ENCODE measurements at places on chromosomes 7 and 10.

GRCh38 chr7:49513911-49514310 is 259.5 kb upstream of the VWC2 start:
- DNase-seq = no peak
- no peaks in the 10 kb centered on the region for H3K4me1 ChIP-seq
- H3K27me3 ChIP-seq = no peaks in the 10 kb centered on the region
- H3K27ac ChIP-seq = no peak overlapping the region
- no peak overlapping the region for H3K4me3 ChIP-seq
- no peaks in the 10 kb centered on the region for H3K36me3 ChIP-seq

- H3K36me3 ChIP-seq = no peaks in the 10 kb centered on the region
- H3K27ac ChIP-seq = no peak overlapping the region
- H3K4me3 ChIP-seq = no peak overlapping the region
- H3K4me1 ChIP-seq = no peaks in the 10 kb centered on the region
These were observed 256.9 kb upstream of the MTPN start for GRCh38 chr7:136234040-136234439.

GRCh38 chr10:77907900-77908717 is 18.4 kb downstream of the DLG5 start:
- no peaks in the 10 kb centered on the region for H3K36me3 ChIP-seq
- H3K4me1 ChIP-seq = peaks cover 26% of the 10 kb centered on the region
- no peaks in the 10 kb centered on the region for H3K27me3 ChIP-seq
- no peak for DNase-seq

GRCh38 chr7:144725070-144725469 is 110.8 kb downstream of the TPK1 start:
- H3K36me3 ChIP-seq = no peaks in the 10 kb centered on the region
- H3K27ac ChIP-seq = no peak overlapping the region
- no peak for DNase-seq
- H3K4me1 ChIP-seq = peaks cover 4% of the 10 kb centered on the region
- no peak overlapping the region for H3K4me3 ChIP-seq

DNA sequence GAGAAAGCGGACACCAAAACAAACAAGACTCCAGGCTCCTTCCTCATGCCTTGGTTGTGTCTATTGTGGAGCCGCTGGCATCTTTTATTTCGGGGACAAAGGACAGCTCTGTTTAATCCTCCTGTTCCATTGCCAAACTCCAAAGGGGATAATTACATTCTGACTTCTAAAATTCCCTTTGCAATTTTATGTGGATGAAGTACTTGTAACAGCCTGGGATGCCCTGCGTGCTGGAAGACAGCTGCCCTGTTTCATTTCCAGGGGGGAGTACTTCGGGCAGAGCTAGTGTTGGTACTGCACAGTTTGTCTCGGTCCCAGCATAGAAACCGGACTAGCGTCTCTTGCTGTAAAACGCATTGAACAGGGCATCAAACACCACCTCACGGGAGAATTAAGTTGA is 90.9 kb downstream of the BAMBI start:
- no peak overlapping the region for H3K4me3 ChIP-seq
- peaks cover 23% of the 10 kb centered on the region for H3K27me3 ChIP-seq
- no peak for DNase-seq

- no peaks in the 10 kb centered on the region for H3K36me3 ChIP-seq
- DNase-seq = no peak
- H3K4me1 ChIP-seq = peaks cover 32% of the 10 kb centered on the region
- no peaks in the 10 kb centered on the region for H3K27me3 ChIP-seq
- H3K27ac ChIP-seq = no peak overlapping the region
- no peak overlapping the region for H3K4me3 ChIP-seq
These were observed 2.2 kb upstream of the MYL10 start for GRCh38 chr7:101631224-101631714.

GRCh38 chr7:2873146-2873545 is 29.0 kb upstream of the GNA12 start:
- no peaks in the 10 kb centered on the region for H3K27me3 ChIP-seq
- H3K4me1 ChIP-seq = peaks cover 15% of the 10 kb centered on the region
- H3K36me3 ChIP-seq = no peaks in the 10 kb centered on the region
- H3K4me3 ChIP-seq = no peak overlapping the region
- H3K27ac ChIP-seq = no peak overlapping the region

DNA sequence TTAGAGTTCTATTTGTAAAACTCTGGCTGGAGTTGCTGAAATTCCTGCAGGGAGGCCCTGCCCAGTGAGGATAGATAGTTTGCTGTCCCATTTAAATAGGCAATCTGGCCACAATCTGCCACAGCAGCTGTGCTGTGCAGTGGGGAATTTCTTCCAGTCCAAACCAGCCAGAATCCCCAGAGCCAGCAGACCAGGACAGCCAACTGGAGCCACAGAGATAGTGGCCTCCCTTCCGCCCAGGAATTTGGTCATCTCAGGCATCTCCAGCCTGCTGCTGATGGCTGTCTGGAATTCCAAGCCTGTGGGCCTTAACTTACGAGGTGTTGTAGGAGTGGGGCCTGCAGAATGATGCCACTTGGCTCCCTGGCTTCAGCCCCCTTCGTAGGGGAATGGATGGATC is 643.4 kb downstream of the DNAJB9 start:
- no peak overlapping the region for H3K27ac ChIP-seq
- H3K27me3 ChIP-seq = no peaks in the 10 kb centered on the region
- no peaks in the 10 kb centered on the region for H3K4me1 ChIP-seq
- H3K4me3 ChIP-seq = no peak overlapping the region

DNA sequence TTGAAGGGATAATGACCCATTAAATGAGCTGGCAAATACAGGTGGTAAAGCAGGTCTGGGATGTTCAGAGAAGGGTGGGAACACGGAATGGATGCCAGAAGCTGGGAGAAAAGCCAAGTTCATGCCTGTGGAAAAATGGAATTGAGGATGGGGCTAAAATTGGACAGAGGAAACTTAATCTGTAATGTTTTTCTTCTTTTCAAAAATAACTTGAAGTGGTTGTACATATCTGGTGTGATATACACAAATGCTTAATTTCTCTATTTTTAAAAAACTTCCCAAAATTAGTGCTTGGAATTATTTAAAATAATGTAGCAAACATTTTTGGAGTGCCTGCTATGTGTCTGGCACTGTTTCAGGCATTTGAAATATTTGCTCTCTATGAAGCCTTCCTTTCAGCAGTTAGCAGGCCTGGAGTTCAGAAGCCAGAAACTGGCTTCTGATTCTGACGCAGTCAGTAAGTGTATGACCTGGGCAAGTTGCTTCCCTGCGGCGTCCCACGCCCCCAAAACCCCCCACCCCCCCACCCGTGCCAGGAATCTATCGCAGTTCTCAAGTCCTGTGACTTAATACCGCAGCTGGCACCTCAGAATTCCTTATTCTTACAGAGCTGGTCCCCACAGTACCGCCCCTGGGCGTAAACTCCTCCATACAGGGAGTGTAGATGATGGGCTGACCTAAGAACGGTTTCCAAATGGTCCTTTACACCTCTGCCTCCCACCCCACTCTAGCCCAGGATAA is 828 bp upstream of the MALSU1 start:
- H3K4me1 ChIP-seq = peaks cover 40% of the 10 kb centered on the region
- peak overlapping the region; percentile 91 for H3K4me3 ChIP-seq
- DNase-seq = no peak
- H3K27ac ChIP-seq = peak overlapping the region; percentile 93
- H3K27me3 ChIP-seq = no peaks in the 10 kb centered on the region
- peaks cover 9% of the 10 kb centered on the region for H3K36me3 ChIP-seq

DNA sequence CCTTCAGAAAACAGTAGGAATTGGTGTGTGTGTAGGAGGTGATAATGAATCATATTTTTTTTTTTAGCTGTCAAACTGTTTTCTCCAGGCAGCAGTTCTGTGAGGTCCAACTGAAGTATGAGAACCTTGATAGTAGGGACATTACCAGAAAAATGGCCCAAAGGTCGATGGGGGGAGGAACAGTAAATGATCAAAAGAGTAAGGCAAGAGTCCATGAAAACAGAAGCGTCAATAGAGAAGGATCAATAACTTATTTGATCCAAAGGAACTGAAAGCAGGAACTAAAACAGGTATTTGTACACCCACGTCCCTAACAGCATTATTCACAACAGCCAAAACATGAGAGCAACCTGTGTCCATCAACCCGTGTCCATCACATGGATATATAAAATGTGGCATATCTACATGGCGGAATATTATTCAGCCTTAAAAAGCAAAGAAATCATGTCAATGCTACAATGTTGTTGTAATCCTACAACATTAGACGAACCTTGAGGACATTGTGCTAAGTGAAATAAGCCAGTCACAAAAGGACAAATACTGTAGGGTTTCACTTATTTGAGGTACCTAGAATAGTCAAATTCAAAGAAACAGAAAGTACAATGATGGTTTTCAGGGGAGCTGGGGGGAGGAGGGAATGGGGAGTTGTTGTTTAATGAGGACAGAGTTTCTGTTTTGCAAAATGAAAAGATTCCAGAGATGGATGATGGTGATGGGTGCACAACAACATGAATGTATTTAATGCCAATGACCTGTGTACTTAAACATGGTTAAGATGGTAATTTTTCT is 214.0 kb upstream of the KLF14 start:
- no peak for DNase-seq
- peaks cover 9% of the 10 kb centered on the region for H3K36me3 ChIP-seq
- H3K27me3 ChIP-seq = no peaks in the 10 kb centered on the region
- H3K4me3 ChIP-seq = no peak overlapping the region
- peaks cover 13% of the 10 kb centered on the region for H3K4me1 ChIP-seq
- no peak overlapping the region for H3K27ac ChIP-seq

- peaks cover 4% of the 10 kb centered on the region for H3K4me1 ChIP-seq
- no peak overlapping the region for H3K27ac ChIP-seq
- no peak overlapping the region for H3K4me3 ChIP-seq
- peaks cover 4% of the 10 kb centered on the region for H3K27me3 ChIP-seq
- H3K36me3 ChIP-seq = no peaks in the 10 kb centered on the region
- DNase-seq = no peak
These were observed 198.5 kb upstream of the TMEM196 start for GRCh38 chr7:19971956-19972355.

- no peaks in the 10 kb centered on the region for H3K27me3 ChIP-seq
- H3K4me3 ChIP-seq = no peak overlapping the region
- no peaks in the 10 kb centered on the region for H3K4me1 ChIP-seq
- H3K36me3 ChIP-seq = no peaks in the 10 kb centered on the region
- no peak for DNase-seq
These were observed 232.6 kb upstream of the CDC14C start for GRCh38 chr7:48691788-48692187.

DNA sequence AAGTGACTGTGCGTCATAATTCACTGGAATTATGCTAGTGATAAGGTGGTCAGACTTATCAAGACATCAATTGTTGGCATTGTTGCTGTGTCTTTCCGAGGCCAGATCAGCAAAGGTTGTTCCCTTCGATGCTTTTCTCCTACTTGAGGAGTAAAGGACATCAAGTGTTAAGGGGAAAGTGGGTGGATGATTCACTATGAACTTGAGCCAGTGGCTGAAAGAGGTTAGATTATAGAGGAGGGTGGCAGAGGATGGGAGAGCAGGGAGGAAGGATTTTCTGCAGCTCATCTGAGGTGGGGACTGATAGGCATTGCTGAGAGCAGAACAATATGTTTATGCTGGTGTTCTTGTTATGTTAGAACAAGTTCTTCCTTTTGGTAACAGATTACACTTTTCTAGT is 131.4 kb upstream of the AGR3 start:
- no peaks in the 10 kb centered on the region for H3K27me3 ChIP-seq
- H3K27ac ChIP-seq = no peak overlapping the region
- no peaks in the 10 kb centered on the region for H3K36me3 ChIP-seq
- H3K4me3 ChIP-seq = no peak overlapping the region
- no peak for DNase-seq

DNA sequence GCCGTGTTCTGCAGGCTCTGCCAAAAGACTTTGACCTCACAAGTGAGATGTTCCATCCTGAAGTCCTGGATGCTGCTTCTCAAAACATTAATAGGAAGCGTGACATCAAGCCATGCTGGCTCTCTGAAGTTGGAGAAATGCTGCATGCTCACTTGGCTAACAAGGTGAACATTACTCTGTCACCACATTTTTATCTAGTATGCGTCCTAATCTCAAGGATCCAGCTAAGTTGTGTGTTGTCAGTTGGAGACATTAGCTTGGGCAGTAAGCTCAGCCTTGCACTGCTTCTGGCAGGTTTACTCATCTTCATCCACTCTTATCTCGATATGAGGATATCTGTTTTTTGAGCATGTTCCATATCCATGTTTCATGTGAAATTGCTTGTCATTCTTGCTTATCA is 165.2 kb downstream of the SDK1 start:
- peaks cover 9% of the 10 kb centered on the region for H3K4me1 ChIP-seq
- no peak overlapping the region for H3K4me3 ChIP-seq
- no peak overlapping the region for H3K27ac ChIP-seq
- DNase-seq = no peak
- no peaks in the 10 kb centered on the region for H3K27me3 ChIP-seq

- H3K4me1 ChIP-seq = no peaks in the 10 kb centered on the region
- DNase-seq = no peak
- no peaks in the 10 kb centered on the region for H3K27me3 ChIP-seq
These were observed 140.1 kb downstream of the ZFAND4 start for GRCh38 chr10:45532480-45532879.

- peaks cover 6% of the 10 kb centered on the region for H3K27me3 ChIP-seq
- H3K4me1 ChIP-seq = peaks cover 16% of the 10 kb centered on the region
- no peak overlapping the region for H3K27ac ChIP-seq
- H3K36me3 ChIP-seq = no peaks in the 10 kb centered on the region
- H3K4me3 ChIP-seq = no peak overlapping the region
These were observed 6.0 kb downstream of the MBLAC1 start for GRCh38 chr7:100132697-100133151.

GRCh38 chr7:27163288-27164044 is 1.9 kb downstream of the HOXA9 start:
- no peak for DNase-seq
- peaks cover 6% of the 10 kb centered on the region for H3K4me1 ChIP-seq
- peaks cover 85% of the 10 kb centered on the region for H3K27me3 ChIP-seq

- H3K4me3 ChIP-seq = peak overlapping the region; percentile 53
- H3K27me3 ChIP-seq = no peaks in the 10 kb centered on the region
- no peak for DNase-seq
- H3K36me3 ChIP-seq = peaks cover 58% of the 10 kb centered on the region
- peaks cover 11% of the 10 kb centered on the region for H3K4me1 ChIP-seq
These were observed 27.8 kb downstream of the ZNF33A start for GRCh38 chr10:38038107-38038931.

DNA sequence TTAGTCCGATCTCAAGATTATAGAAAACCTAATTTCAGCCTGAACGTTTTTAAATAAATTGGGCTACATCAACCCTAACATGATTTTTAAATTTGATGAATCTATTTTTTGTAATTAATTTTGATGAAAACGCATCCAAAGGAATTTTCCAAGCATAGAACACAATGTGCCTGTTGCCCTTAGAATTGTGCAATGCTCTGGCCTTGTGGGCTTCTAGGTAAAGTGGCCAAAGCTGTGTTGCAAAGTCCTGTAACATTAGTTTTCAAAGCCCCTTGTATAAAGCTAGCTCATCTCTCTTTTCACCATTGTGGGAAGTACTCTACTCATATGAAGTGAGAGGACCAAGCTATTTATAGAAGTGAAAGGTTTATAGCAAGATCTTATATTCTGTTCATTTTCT is 138.4 kb upstream of the PRPS1L1 start:
- no peak overlapping the region for H3K4me3 ChIP-seq
- peaks cover 3% of the 10 kb centered on the region for H3K4me1 ChIP-seq
- no peaks in the 10 kb centered on the region for H3K36me3 ChIP-seq
- peaks cover 29% of the 10 kb centered on the region for H3K27me3 ChIP-seq

All from osteocyte (in vitro differentiated cells).